ENCODE measurements at places on chromosomes 6 and 20.

DNA sequence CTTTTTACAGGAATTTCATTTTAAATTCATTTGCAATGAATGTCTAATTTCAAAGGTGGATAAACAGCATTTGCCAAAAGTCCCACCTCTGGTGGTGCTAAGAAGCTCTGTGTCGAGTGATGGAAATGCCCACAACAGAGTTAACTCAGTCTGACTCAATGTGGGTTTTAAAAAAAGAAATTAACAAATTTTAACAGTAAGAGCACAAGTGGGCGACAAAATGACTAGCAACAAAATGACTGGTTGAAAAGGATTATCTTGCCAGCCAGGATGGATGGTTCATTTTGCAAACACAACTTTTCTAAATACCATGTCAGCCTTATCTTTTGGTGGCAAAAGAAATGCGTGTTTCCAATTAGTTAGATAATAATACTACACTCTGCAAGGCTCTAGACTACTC lies 14.3 kb upstream of the TAGAP start:
- no peak for DNase-seq

- no peak for DNase-seq
These were observed 75.0 kb downstream of the VTA1 start for GRCh38 chr6:142222022-142222421.

- no peak for DNase-seq
These were observed 593.4 kb downstream of the EYS start for GRCh38 chr6:65113581-65113980.

DNA sequence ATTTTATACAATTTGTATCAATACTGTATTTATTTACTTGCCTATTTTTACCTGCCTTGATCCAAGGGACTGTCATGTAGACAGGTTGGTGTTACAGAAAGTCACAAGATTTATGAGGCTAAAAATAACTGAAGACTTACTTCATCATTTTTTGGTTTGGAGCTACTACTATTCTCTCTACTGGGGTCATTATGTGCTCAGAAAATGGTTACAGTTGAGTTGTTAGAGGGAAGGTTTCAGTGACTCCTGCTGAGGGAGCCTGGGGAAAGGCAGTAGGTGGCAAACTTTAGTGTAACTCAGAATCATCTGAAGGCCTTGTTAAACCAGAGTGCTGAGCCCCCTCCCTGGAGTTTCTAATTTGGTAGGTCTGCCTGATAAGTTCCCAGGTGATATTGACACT lies 118.8 kb downstream of the TINAG start:
- DNase-seq, result no peak

DNA sequence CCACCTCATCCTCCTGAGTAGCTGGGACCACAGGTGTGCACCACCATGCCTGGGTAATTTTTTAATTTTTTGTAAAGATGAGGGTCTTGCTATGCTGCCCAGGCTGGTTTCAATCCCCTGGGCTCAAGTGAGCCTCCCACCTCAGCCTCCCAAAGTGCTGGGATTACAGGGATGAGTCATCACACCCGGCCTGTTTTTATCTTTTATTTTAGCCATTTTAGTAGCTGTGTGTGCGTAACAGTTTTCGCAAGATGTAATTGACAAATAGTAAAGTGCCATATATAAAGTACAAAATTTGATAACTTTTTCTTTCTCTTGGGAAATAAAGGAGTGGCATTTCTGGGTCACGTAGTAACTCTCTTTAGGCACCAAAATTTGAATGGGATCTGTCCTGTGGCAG lies 21.4 kb downstream of the SNAI1 start:
- no peak for DNase-seq

- no peak for DNase-seq
These were observed 6.2 kb upstream of the LCA5 start for GRCh38 chr6:79543411-79543810.

DNA sequence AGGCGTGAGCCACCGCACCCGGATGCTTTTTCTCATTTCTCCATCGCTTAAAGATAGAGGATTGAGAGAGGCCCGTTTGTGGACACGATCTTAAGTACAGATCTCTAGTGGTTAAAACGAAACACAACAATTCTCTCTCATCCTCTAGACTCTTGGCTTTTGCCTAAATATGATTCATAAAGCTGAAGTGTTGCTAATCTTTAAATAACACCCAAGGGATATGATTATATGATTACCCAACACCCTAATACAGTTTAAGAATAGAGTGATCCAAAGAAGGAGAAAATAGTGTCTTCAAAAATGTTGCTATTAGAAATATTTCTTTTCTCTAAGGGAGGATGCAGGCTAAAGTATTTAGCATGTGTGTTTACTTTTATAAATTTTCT lies 50.4 kb downstream of the MTHFD1L start:
- no peak for DNase-seq

DNA sequence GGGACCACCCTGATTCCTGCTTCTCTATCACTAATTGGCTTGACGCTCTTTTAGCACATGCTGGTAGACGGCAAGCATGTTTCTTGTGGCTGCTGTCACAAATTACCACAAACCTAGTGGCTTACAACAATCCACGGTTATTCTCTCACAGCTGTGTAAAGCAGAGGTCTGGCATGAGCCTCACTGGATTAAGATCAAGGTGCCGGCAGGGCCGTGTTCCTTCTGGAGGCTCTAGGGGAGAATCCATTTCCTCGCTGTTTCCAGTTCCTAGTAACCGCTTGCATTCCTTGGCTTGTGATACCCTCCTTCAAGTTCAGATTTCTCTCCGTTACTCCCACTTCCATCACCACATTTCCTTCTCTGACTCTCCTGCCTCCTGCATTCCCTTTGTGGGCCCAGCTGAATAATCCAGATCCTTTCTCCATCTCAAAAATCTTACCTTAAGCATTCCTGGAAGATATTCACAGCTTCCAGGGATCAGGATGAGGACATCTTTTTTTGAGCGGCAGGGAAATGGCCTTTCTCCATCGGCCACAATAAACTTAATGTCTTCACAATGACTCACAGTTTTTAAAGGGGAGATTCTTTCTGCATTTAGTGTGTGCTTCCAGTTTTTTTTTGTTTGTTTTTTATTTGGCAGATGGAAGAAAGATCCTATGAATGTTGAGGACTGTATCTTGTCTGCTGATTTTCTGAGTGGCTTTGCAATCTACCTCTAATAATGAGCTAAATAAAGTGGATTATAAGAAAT lies 39.9 kb downstream of the BMP6 start:
- DNase-seq, result no peak

DNA sequence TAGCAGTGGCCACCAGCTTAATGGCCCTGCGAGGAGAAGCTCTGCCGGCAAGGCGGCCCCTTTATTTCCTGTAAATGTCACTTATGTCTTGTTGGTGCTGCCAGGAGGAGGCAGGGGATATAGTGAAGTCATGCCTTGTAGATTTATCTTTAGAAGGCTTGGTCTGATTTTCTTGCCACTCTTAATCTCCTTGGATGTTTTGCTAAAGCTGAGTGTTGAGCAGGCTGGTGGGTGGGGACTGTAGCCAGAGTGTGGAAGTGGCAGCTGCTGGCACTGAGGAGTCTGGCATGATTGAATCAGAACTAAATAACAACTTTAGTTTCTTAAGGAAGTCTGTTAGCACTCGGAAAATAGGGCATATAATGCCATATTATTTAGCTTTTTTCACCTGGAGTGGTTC lies 77.9 kb downstream of the PHF20 start:
- no peak for DNase-seq

DNA sequence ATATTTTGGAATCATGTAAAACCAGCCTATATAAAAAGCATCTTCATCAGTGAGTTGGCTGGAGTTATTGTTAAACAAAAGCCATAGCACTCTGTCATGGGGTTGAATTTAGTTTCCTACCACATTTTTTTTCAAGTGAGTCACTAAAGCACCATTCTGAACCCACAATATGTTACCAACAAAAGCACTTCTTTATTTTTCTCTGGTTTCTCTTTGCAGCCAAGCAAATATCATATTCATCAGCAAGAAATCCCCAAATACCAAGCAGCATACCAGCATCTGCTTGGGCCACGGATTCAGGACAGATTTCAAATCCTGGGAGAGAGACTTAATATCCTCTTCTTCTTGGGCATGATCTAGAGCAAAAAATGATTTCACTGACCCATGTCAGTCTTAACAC lies 441.4 kb downstream of the BCKDHB start:
- no peak for DNase-seq

GRCh38 chr6:21739838-21740237 lies 146.3 kb downstream of the SOX4 start:
- no peak for DNase-seq

- no peak for DNase-seq
These were observed 40.2 kb upstream of the ZNFX1 start for GRCh38 chr20:49318091-49318429.

DNA sequence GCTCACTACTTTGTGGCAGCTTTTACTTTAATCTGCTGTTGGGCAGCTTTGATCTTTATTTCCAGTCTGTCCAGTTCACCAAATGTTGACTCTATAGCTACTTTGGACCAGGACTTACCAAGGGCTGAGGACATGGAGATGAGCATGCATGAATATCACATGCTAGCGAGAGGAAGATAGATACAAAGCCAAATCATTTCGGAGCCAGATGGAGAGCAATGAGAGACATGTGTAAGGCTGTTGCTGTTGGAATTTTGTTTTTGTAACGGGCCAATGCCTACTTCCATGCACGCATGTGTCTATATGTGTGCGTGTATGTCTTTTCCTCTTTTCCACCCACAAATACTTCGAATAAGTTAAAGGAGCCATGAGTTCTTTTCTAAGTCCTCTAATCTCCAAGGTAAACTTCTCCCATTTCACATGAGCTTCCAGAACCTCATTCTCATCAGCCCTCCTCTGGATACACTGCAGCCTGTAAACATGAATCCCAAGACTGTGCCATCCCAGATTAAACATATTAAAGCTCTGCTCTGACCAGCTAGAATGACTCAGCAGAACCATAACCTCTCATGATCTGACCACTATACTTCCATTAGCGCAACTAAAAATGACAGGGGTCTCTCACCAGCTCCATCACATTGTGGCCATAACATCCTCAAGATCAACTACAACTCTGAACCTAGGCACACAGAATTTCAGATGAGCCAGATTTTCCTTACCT lies 160.7 kb downstream of the LRFN2 start:
- no peak for DNase-seq

GRCh38 chr20:18543932-18544331 lies 23.3 kb upstream of the SMIM26 start:
- no peak for DNase-seq

DNA sequence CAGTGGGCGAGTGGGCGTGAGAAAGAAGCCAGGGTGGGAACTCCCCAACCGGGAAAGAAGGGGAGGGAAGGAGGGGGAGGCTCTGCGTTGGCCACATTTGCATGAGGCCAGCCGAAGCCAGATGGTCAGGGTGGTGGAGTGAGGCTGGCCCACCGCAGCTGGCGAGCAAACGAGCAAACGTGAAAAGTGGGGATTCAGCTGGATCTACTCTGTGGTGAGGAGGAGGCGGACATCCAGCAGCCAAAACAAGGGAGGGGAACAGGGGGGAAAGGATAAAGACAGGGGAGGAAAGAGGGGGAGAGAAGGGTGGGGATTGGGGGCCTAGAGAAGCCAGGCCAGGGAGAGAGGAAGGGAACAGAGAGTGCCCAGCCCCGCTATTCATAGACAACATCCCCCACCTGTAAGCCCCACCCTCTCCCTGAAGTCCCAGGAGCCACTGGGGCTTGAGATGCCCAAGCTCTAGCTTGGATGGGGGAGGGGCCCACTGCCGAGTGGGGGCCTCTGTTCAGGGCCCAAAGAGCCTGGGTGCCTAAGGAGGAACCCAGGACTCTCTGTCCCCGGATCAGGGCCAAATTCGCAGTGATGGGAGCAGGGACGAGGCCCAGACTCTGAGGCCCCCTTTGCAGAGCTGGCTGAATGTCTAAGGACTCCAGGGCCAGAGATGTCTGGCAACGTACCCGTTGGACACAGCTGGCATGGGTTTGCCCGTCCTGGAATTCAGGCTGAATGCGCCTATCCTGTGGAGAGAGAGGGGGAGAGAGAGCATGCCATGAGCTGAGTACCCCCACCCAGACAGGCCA lies 45.1 kb downstream of the CPNE5 start:
- no peak for DNase-seq

DNA sequence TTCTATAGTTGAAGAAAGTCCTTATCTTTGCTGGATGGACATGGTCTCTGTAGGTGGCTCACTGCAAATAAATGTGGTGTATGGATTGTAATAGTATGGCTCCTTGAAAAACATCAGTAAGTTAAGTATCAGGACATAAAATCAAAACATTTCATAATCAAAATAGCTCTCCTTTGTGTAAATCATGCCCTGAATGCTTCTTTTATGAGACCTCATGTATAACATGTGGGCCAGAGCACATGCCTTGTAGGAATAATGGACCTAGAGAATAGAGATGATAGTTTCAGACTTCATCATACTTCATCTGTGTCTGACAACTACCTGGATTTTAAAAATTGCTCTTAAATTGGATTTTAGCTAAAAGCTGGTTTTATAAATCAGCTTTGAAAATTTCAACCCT lies 159.9 kb downstream of the ASCC3 start:
- DNase-seq, result no peak

DNA sequence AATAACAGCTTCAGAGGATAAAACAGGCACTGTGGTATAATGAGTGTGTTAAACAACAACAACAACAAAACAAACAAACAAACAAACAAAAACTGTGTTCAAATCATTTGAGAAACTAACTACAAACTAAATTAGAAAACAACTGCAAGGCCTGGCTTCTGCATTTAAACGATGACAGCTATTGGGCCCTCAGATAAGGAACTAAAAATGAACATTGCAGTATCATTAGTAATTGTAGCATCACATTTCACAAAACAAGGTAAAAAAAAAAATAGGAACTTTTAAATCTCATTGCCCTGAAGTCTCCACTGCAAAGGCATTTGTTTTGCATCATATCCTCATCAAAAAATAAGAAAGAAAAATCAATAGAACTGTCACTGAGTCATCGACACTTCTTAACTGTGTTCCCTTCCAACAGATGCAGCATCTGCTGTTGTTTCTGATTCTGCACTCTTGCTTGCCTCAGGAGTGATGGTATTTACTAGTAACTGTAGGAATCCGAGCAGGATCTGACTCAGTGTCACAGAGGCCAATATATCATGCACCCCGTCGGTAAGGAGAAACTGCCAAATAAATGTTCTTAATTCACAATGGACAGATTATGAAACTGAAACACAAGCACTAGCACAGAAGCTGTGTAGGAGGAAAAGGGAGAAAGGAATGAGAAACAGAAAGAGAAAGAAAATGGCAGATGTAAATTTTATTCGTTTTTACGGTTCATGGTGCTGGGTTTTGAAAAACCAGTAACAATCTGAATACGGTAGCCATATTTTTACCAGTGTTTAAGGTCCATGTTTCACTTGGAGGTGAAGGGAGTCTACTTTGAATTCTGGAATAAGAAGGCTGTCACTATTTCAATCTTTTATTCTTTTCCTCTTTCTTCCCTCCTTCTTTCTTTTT lies 365.7 kb upstream of the EPHA7 start:
- no peak for DNase-seq

DNA sequence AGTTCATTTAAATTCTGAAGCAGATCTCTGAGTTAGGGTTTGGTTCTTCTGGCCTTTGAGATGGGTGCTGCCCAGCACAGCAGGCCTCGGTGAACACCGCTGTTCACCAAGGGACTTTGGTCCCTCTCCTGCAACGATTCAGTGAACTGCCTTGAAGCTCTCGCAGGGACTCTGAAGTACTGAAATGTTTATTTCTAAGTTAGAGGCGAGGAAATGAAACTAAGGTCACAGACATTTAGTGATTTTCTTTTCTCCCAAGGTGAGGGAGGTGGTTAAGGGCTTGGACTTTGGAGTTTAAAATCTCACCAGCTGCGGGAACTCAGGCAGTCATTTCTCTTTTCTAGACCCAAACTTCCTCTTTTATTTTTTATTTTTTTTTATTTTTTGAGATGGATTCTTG lies 26.2 kb downstream of the E2F3 start:
- DNase-seq, result no peak
